Endothelial cell of umbilical vein (primary cell): ENCODE measurements at places on chromosomes 7 and 10. TPM values are rescaled to one million over a fixed set of nuclear protein-coding genes. Genes with fewer than 3 reads are reported as not detected.
A peak's percentile ranks its signal among the peaks of the same experiment; 100 is the strongest.

Gene EPO
- not detected in 2 replicates for total RNA-seq

GRCh38 chr7:15851201-15851600, 164.7 kb upstream of the MEOX2 start:
- H3K27me3 ChIP-seq: no peaks in the 10 kb centered on the region
- no peaks in the 10 kb centered on the region for H3K36me3 ChIP-seq
- peaks cover 32% of the 10 kb centered on the region for H3K4me1 ChIP-seq

Gene WNT8B
- total RNA-seq: not detected in 2 replicates

DNA sequence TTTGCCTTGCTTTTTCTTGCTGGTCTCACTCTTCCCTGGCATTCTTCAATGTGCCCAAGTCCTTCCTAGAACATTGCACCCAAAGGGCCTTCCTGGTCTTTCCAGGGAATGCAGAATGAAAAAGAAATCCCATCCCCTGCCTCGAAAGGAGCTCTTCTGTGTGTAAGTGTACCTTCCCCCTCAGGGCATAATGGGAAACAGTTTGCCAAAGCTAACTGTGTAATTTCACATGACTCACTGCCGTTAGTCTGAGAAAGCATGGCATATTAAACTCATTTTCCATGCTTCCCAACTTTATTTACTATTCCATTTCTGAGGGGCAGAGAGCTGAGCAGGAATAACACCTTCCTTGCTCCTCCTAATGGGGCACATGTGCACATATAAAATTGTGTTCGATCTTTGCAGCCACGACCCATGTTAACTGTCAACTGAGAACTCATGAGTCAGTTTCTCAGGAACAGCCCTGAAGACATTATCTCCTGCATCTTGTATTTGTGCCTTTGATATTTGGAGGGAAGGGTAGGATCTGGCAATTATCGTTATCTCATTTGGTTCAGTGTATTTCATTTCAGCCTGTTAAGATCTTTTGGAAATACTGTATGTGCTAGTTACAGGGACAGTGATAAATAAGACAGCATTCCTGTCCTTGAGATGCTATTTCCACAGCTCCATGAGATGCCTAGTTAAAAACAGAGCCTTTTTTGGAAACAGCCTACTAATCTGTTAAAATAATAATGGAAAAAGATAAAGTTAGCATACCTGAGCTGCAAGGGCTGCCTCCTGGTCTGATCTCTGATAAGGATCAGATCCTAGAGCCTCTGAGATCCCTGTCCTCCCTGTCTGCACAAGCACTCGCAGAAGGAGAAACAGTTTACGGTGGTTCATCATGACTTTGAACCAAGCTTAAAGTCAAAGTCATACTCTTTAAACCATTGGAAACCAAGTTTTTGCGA, 42.3 kb downstream of the IKZF1 start:
- H3K4me1 ChIP-seq: no peaks in the 10 kb centered on the region
- peaks cover 3% of the 10 kb centered on the region for H3K27me3 ChIP-seq
- no peaks in the 10 kb centered on the region for H3K36me3 ChIP-seq
- H3K4me3 ChIP-seq: no peak overlapping the region

GRCh38 chr7:27700501-27700900, 37.8 kb upstream of the HIBADH start:
- no peaks in the 10 kb centered on the region for H3K27me3 ChIP-seq
- no peak overlapping the region for H3K4me3 ChIP-seq

- no peaks in the 10 kb centered on the region for H3K27me3 ChIP-seq
- no peak overlapping the region for H3K4me3 ChIP-seq
- H3K27ac ChIP-seq: no peak overlapping the region
- no peaks in the 10 kb centered on the region for H3K4me1 ChIP-seq
- no peak for DNase-seq
- H3K36me3 ChIP-seq: no peaks in the 10 kb centered on the region
These were observed 18.9 kb upstream of the NRBF2 start for GRCh38 chr10:63114031-63114814.

Gene STRIP2
- 8.8 and 10.0 TPM in 2 replicates for total RNA-seq

Gene CYP3A4
- not detected in 2 replicates for total RNA-seq

DNA sequence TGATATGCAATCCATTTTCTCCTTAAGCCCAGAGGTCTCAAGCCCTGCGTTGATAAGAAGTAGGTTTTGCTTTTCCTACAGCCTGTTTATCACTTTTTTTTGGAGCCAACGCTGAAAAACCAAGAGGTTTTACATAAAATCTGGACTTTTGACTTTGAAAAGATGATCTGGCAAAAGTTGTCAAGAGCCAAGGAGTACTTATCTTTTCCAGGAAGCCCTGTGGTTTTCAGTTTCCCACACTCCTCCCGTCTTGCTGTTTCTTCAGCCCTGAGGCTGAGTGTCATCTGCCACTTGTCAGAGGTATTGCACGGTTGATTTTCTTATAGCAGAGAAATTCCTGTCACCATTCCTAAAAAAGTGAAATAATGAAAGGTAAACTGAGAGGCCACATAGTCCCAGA, 108.7 kb downstream of the TYW1 start:
- no peak overlapping the region for H3K4me3 ChIP-seq
- H3K27me3 ChIP-seq: no peaks in the 10 kb centered on the region
- no peak for DNase-seq
- no peaks in the 10 kb centered on the region for H3K4me1 ChIP-seq
- H3K36me3 ChIP-seq: no peaks in the 10 kb centered on the region

Gene VIPR2
- not detected in 2 replicates for total RNA-seq

DNA sequence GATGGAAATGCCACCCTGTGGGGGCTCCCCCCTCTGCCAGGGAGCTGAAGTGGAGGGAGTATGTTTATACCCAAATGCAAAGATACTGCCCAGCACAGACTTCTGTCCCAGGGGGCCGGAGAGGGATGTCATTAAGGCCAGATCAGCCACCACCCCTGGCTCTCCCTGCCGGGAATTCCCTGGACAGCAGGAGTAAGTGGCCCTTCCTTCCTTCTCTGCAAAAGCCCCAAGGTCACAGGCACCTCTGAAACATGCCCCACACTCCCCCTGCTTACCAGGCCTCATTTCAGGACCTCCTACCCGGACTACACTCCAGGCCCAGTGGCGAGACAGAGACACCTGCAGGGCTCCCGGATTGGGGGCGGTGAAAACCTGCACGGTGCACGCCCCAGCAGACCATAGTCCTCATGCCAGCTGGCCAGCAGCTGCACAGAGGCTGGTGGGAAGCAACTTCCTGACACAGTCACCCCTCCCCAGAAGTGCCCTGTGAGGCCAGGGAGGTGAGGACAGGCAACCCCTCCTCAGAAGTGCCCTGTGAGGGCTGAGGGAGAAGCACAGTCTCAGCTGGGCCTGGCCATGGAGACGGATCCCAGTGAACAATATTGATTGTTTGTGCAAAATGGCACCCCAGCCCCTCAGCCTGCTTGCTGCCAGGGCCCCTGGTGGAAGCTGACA, 33.0 kb upstream of the RET start:
- DNase-seq: no peak
- no peak overlapping the region for H3K4me3 ChIP-seq
- H3K27ac ChIP-seq: no peak overlapping the region
- H3K36me3 ChIP-seq: no peaks in the 10 kb centered on the region
- no peaks in the 10 kb centered on the region for H3K27me3 ChIP-seq

- H3K27me3 ChIP-seq: no peaks in the 10 kb centered on the region
- no peak overlapping the region for H3K27ac ChIP-seq
- H3K36me3 ChIP-seq: no peaks in the 10 kb centered on the region
- no peak overlapping the region for H3K4me3 ChIP-seq
- DNase-seq: no peak
These were observed 74.4 kb downstream of the TNS3 start for GRCh38 chr7:47507522-47507921.

- H3K36me3 ChIP-seq: no peaks in the 10 kb centered on the region
- peaks cover 20% of the 10 kb centered on the region for H3K4me1 ChIP-seq
- DNase-seq: no peak
- no peak overlapping the region for H3K27ac ChIP-seq
These were observed 5.2 kb downstream of the ABCA13 start for GRCh38 chr7:48176356-48176893.

- H3K27ac ChIP-seq: no peak overlapping the region
- no peak overlapping the region for H3K4me3 ChIP-seq
- no peaks in the 10 kb centered on the region for H3K27me3 ChIP-seq
- H3K4me1 ChIP-seq: no peaks in the 10 kb centered on the region
- no peak for DNase-seq
These were observed 18.5 kb downstream of the SHH start for GRCh38 chr7:155793720-155794119.

- H3K27me3 ChIP-seq: peaks cover 9% of the 10 kb centered on the region
- no peaks in the 10 kb centered on the region for H3K4me1 ChIP-seq
- H3K27ac ChIP-seq: no peak overlapping the region
- no peaks in the 10 kb centered on the region for H3K36me3 ChIP-seq
- H3K4me3 ChIP-seq: no peak overlapping the region
These were observed 50.8 kb downstream of the C10orf120 start for GRCh38 chr10:122648599-122649428.

GRCh38 chr10:88187472-88187871, 324.0 kb downstream of the PTEN start:
- H3K27ac ChIP-seq: no peak overlapping the region

GRCh38 chr7:112501801-112502503, 21.2 kb downstream of the LSMEM1 start:
- peaks cover 8% of the 10 kb centered on the region for H3K27me3 ChIP-seq
- no peaks in the 10 kb centered on the region for H3K36me3 ChIP-seq
- no peak overlapping the region for H3K4me3 ChIP-seq
- no peaks in the 10 kb centered on the region for H3K4me1 ChIP-seq
- no peak for DNase-seq

GRCh38 chr7:27737616-27738015, 2.3 kb upstream of the TAX1BP1 start:
- DNase-seq: no peak
- H3K4me1 ChIP-seq: peaks cover 11% of the 10 kb centered on the region
- no peak overlapping the region for H3K4me3 ChIP-seq
- no peaks in the 10 kb centered on the region for H3K36me3 ChIP-seq

- H3K27me3 ChIP-seq: no peaks in the 10 kb centered on the region
- H3K36me3 ChIP-seq: no peaks in the 10 kb centered on the region
- H3K4me1 ChIP-seq: no peaks in the 10 kb centered on the region
- H3K4me3 ChIP-seq: no peak overlapping the region
- no peak for DNase-seq
These were observed 65.0 kb downstream of the POU6F2 start for GRCh38 chr7:39042670-39043069.

Gene METTL27
- total RNA-seq: 1.2 and 10.8 TPM in 2 replicates

DNA sequence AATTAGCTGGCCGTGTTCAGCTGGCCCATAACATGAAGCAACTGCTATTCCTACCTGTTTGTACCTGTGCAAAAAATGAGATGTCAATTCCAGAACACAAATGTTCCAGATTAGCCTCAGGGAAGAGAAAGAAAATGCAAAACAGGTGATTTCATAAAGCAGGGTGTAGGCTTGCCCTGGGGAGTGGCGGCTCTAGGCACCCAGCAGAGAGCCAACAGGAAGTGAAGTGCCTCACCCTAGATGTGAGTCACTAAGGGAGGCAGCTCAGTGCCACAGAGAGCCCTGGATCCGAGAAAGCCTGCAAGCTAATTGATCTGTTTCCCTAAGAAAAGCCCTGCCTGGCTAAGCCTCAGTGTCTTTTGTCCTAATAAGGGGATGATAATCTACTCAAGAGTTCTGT, 240.0 kb downstream of the ARHGAP21 start:
- no peaks in the 10 kb centered on the region for H3K4me1 ChIP-seq
- H3K27me3 ChIP-seq: no peaks in the 10 kb centered on the region
- DNase-seq: no peak
- no peak overlapping the region for H3K27ac ChIP-seq

Gene CACNB2
- total RNA-seq: not detected in 2 replicates

- H3K4me3 ChIP-seq: no peak overlapping the region
- H3K27ac ChIP-seq: no peak overlapping the region
- H3K27me3 ChIP-seq: no peaks in the 10 kb centered on the region
- no peaks in the 10 kb centered on the region for H3K4me1 ChIP-seq
- no peaks in the 10 kb centered on the region for H3K36me3 ChIP-seq
These were observed 123.7 kb upstream of the FAM3C start for GRCh38 chr7:121519548-121520521.

DNA sequence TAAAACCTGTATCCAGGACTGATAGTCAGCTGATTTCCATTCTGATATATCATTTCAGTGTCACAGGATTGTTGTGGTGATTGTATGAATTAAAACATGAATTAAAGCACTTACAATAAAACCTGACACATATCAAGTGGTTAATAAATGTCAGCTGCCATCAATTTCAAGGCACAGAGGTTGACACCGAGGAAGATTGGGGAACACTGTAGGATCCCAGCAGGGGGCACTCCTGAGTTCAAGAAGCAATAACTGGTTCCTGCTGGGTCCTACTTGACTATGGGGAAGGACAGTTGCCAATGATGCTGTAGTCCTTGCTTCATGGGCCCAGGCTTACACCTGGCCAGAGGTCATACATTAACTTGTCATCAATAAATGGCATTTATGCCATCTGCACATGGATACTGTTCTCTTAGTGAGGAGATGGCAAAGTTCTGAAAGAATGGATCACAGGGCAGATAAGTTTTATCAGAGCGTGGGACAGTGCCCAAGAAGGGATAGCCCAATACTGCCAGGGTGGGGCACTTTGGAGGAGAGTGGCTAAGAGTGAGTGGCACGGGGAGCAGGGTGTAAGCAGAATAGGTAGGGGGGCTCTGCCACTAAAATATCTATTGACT, 24.1 kb downstream of the FZD1 start:
- H3K4me3 ChIP-seq: no peak overlapping the region
- H3K36me3 ChIP-seq: no peaks in the 10 kb centered on the region
- peak; percentile 41 for DNase-seq
- peaks cover 4% of the 10 kb centered on the region for H3K27me3 ChIP-seq

Gene RPEL1
- not detected in 2 replicates for total RNA-seq

- H3K4me3 ChIP-seq: no peak overlapping the region
- no peak overlapping the region for H3K27ac ChIP-seq
- H3K4me1 ChIP-seq: peaks cover 48% of the 10 kb centered on the region
These were observed 20.9 kb downstream of the FOXK1 start for GRCh38 chr7:4702961-4703512.

- H3K4me3 ChIP-seq: no peak overlapping the region
- peaks cover 3% of the 10 kb centered on the region for H3K36me3 ChIP-seq
- no peaks in the 10 kb centered on the region for H3K27me3 ChIP-seq
These were observed 48.1 kb downstream of the NRP1 start for GRCh38 chr10:33286157-33286934.

- DNase-seq: no peak
- H3K27ac ChIP-seq: no peak overlapping the region
- no peaks in the 10 kb centered on the region for H3K27me3 ChIP-seq
- no peaks in the 10 kb centered on the region for H3K36me3 ChIP-seq
These were observed 30.3 kb downstream of the TRIM8 start for GRCh38 chr10:102674566-102674965.

DNA sequence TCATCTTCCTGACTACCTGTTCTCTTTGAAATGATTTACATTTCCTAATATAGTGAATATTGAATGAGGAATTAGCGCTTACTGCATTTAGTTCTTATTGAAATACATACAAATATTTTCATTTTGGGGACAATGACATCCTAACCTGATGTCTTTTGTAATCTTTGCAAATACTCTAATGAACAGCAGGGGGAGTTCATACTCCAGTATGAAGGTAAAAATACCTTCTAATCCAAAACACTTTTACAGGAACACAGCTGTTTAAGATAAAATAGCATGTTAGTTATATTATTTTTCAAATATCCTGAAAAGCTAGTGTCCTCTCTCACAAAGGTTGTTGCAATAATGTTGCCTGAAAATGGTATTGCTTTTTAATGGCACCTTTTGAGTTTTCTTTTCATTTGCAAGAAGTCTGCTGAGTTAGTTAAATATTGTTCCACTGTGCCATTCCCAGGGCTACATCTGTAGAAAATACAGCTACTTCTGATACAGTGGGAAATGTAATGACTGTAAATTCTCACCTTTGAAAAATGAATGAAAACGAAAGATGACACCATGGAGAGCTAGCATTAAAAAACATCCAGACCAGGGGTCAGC, 400.0 kb downstream of the PHF14 start:
- DNase-seq: peak; percentile 38
- no peaks in the 10 kb centered on the region for H3K36me3 ChIP-seq
- H3K27ac ChIP-seq: no peak overlapping the region

Gene BTBD16
- 0.78 TPM in 1 of 2 replicates, not detected in the other for total RNA-seq
